B cell (primary cell): ENCODE measurements at places on chromosomes 12 and 14. TPM values are rescaled to one million over a fixed set of nuclear protein-coding genes. Genes with fewer than 3 reads are reported as not detected.

The LRCOL1 gene
- not detected in 2 replicates for total RNA-seq

The LRP1 gene
- total RNA-seq = 4.1 and 5.7 TPM in 2 replicates

The TMEM30B gene
- total RNA-seq = 0.20 and 0.44 TPM in 2 replicates

The EXD2 gene
- 10.0 and 10.2 TPM in 2 replicates for total RNA-seq

The GRIP1 gene
- 0.51 TPM in 1 of 2 replicates, not detected in the other for total RNA-seq

The C12orf50 gene
- 0.10 and 0.22 TPM in 2 replicates for total RNA-seq

The SLC38A4 gene
- total RNA-seq = not detected in 2 replicates
